ENCODE measurements at places on chromosomes 16 and 17.
A peak's percentile ranks its signal among the peaks of the same experiment; 100 is the strongest.

DNA sequence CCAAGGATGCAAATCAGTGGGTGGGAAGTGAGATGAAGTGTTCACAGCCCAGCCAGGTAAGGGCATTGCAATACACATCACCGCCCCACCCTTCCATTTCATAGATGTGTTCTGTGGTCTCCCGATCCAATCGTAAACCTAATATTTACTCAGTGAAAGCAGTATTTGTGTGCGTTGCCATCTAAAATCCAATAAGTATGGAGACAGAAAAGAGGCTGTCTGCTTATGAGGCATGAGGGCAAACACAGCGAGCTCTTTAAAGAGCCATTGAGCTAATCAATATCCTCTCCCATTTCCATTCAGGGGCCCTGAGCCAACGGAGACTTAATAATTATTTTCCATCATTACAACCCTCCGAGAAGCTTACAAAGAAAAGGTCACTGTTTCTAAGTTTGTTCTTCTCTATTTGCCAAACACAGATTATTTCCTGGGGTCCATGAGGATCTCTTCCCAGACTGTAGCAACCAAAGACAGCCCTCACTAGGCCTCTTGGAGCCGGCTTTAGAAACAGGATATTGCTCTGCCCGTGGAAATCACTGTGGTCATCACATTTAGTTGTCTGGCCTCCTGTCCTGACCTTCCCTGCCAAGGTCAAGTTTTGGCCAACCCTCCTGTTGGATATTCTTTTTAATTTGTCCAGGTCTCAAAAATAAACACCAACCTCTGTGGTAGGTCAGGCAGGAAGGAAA, 120.1 kb downstream of the SLC39A11 start:
- DNase-seq = no peak

- DNase-seq = no peak
Measured at GRCh38 chr17:64683796-64684195, 21.7 kb upstream of the SMURF2 start.

GRCh38 chr16:70470927-70471341, 16.5 kb downstream of the FCSK start:
- peak; percentile 94 for DNase-seq

GRCh38 chr17:7834542-7834956, 532 bp downstream of the KDM6B start:
- DNase-seq = no peak

DNA sequence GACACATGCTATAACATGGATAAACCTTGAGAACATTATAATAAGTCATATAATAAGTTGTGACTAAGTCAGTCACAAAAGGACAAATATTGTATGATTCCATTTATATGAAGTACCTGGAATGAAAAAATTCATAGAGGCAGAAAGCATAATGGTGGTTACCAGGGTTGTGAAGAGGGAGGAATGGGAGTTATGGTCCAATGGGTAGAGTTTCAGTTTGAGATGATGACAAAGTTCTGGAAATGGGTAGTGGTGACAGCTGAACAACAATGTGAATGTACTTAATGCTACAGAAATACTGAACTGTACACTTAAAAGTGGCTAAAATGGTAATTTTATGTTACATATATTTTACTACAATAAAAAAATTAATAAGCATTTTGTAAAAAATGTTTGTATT, 49.7 kb downstream of the MYO1D start:
- DNase-seq = no peak

DNA sequence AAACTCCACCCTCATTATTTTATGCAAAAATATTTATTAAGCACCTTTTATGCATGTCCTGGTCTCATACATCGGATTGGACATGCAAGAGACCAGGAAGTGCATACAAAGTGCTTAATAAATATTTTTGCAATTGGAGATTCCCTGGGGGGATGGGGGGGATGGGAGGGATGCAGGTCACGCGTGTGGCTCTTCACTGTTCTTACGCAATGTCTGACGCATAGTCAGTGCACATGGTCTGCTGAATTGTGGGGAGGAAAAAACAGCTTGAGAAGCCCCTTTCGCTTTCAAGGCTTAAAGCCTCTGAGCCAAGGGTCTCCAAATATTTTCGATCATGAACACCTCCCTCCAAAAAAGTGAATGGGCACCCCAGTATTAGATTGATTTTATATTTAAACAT, 96.7 kb upstream of the XYLT1 start:
- DNase-seq = no peak

DNA sequence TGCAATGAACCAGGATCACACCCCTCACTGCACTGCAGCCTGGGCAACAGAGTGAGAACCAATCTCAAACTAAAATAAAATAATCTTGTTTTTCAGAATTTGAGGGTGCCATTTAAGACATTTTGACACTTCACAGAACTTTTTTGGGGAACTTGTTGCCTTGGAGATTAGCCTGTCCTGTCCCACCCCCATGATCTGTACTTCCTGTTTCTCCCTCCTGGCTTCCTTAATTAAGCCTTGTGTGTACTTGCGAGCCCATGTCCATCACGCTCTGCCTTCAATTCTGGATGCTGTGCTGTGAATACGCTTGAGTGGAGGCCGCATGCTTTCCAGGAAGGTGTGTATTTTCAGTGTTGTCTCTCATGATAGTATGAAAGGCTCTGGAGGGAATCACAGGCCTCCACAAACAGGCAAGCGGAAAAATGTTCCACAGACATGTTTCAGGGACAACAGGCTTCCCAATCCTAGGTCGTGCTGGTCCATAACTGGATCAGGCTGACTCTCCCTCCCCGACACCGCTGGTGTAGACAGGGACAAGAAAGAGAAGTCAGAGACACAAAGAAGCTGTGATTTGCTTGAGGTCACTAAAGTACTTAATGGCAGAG, 56.9 kb downstream of the NOS2 start:
- DNase-seq = no peak

DNA sequence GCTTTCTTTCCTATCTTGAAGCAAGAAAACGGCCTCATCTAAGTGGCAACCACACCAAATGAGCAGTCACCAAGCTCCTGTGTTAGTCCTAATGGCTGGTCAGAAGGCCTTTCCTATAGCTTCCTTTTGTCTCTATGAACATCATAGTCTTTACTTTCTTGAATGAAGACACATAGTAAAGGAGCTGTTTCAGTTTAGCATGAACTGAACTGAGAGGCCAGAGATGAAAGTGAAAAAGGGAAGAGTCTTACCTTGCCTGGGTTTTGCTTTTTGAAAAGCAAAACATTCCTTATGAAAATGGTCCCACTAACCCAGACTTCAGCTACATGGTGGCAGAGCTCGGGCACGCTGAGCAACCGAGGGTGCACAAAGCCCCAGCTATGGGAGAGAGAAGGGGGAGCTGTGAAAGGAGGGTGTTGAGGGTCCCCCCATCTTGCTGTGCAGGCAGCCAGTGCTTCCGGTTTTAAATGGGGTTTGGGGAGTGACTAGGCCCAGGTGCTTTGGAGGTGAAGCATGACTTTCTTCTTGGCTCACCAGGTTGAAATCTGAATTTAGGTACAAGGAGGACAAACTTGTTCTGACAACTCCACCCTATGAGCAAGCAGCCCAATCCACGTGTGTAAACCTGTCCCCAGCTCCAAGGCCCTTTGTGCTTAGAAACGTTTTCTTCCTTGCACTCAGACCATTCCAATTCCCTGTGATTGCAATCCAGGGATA, 9.1 kb upstream of the PSMC3IP start:
- no peak for DNase-seq

DNA sequence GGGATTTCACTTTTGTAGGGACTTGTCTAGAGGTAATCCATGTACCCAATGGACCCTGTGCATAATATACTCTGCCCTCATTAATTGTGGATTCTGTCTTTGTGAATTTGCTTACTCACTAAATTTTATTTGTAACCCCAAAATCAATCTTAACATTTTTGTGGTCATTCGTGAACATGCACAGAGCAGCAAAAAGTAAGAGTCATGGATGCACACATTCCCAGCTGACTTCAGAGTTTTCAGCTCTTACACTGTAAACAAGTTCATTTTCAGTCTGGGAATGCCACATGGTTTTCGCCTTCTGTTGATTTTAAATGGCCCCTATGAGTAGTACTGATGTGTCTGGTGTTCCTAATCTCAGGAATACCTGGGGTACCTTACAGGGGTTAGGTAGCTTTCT, 24.3 kb downstream of the TAC4 start:
- no peak for DNase-seq

GRCh38 chr17:28416703-28417311, 10.8 kb upstream of the SLC46A1 start:
- DNase-seq = peak; percentile 79

DNA sequence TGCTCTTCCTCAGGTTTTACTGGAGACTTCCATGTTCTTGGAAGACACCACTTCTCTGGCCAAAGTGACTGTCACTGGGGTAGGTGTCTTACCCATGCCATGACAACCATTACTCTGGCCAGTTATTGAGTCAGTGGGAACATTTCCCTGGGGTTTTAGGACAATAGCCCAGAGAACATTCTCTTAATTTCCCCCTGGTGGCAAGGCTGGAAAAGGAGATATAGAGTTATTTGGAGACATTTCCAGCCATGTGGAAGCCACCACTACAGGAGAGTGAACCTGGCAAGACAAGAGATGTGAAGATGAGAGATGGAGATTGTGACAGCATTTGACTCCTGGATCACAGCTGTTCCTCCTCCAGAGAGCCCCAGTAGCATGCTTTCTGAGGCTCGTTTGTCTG, 106.2 kb downstream of the CDK5R1 start:
- no peak for DNase-seq
